ENCODE measurements at places on chromosomes 7 and 10.

DNA sequence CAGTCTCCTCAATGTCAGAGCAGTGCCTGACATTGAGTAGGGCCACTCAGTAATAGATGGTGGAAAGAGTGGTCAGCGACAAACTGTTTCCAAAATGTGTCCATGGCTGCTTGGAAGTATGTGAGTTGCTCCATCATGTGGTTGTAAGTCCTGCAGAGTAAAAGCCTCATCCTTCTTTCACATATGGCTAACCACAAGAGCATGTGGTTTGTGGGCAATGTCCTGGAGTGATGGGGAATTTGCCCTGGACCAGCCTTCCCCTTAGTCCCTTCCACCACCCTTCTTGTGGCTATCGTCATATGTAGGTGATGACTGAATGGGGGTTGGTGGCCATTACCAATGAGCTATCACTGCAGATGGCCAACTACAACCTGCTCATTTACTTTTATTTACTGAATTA is 33.0 kb upstream of the PLXNA4 start:
- no peak for DNase-seq

DNA sequence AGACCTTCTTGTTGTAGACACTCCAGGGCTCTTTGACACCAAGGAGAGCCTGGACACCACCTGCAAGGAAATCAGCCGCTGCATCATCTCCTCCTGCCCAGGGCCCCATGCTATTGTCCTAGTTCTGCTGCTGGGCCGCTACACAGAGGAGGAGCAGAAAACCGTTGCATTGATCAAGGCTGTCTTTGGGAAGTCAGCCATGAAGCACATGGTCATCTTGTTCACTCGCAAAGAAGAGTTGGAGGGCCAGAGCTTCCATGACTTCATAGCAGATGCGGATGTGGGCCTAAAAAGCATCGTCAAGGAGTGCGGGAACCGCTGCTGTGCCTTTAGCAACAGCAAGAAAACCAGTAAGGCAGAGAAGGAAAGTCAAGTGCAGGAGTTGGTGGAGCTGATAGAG is 5.5 kb downstream of the GIMAP7 start:
- no peak for DNase-seq

- DNase-seq, result no peak
Observed at GRCh38 chr10:23606456-23606855, 167.6 kb downstream of the OTUD1 start.

GRCh38 chr7:153193144-153193595 is 433.6 kb downstream of the ACTR3B start:
- DNase-seq, result no peak

DNA sequence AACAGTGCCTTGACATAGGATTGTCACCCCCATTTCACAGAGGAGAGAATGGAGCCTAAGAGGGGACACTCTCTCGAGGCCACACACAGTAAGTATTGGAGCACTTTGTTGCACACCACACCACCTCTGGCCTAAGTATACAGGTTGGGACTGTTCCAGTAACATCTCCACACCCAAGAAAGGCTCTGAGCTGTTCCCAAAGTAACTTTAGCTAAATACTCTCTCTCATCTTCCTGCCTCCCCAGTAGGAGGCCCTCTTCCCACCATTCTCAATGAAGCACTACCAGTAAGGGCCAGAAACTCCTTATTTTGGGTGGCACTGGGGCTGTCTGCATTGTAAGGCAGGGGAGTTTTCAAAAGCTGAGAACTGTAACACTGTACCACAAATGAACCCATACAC is 189.5 kb downstream of the ZNF438 start:
- DNase-seq, result no peak

GRCh38 chr7:35257251-35258124 is 3.6 kb upstream of the TBX20 start:
- no peak for DNase-seq

Data from NCI-H510A (cell line).